ENCODE measurements at places on chromosomes 11 and 22.

DNA sequence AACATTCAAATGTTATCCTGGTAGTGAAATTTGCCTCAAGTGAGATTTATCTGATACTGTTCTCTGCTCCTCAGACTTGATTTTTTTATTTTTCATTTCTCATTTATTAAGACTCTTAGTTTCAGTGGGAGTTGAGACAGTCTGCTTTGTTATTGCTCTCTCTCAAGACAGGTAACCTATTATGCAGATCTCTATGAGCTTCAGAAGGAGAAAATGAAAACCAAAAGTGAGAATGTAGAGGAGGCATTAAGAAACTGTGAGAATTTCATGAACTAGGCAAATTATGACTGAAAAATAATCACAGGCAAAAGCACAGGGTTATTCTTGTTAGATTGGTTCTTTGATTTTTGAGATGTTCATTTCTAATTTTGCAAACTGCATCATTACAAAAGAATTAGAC, 290.0 kb upstream of the CHORDC1 start:
- no peak for DNase-seq

GRCh38 chr11:8301622-8302021, 37.9 kb upstream of the LMO1 start:
- no peak for DNase-seq

DNA sequence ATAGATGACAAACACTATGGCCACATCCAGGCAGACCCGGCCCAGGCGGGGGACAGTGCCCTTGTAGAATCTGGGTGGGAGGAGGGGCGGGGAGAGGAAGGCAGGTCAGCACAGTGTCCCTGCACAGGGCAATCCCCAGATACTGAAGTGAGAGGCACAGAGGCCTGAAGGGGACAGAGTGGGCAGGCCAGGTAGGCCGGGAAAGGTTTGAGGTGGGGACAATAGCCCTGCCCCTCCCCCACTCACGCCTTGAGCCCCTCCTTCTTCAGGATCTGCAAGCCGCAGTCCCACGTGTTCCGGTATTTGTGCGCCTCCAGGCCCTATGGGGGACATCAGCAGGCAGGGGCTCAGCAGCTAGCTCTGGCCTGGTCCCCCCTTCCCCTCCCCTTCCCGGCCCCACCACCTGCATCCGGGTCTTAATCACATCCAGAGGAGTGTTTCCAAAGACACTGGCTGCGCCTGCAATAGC, 2.3 kb downstream of the SLC25A1 start:
- DNase-seq: no peak

GRCh38 chr11:1640076-1640946, 10.7 kb downstream of the KRTAP5-5 start:
- peak; percentile 74 for DNase-seq

- no peak for DNase-seq
These were observed 141.6 kb downstream of the CRYBB2 start for GRCh38 chr22:25360891-25361645.

- peak; percentile 70 for DNase-seq
These were observed 453 bp downstream of the GAS2 start for GRCh38 chr11:22666688-22667439.

GRCh38 chr11:70495351-70496310, 97.3 kb downstream of the CTTN start:
- DNase-seq: no peak

- DNase-seq: peak; percentile 65
These were observed 38.0 kb downstream of the MRGPRD start for GRCh38 chr11:68942751-68943271.

DNA sequence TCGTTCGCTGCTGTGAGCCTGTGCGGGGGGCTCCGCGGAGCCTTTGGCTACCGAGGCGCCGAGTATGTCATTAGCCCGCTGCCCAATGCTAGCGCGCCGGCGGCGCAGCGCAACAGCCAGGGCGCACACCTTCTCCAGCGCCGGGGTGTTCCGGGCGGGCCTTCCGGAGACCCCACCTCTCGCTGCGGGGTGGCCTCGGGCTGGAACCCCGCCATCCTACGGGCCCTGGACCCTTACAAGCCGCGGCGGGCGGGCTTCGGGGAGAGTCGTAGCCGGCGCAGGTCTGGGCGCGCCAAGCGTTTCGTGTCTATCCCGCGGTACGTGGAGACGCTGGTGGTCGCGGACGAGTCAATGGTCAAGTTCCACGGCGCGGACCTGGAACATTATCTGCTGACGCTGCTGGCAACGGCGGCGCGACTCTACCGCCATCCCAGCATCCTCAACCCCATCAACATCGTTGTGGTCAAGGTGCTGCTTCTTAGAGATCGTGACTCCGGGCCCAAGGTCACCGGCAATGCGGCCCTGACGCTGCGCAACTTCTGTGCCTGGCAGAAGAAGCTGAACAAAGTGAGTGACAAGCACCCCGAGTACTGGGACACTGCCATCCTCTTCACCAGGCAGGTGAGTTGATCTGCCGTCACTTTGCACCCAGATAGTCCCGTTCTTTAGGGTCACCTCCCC, 1.0 kb downstream of the ADAMTS15 start:
- no peak for DNase-seq

- DNase-seq: no peak
These were observed 105.4 kb downstream of the PDE2A start for GRCh38 chr11:72568861-72569260.

GRCh38 chr11:19395050-19395449, 154.3 kb upstream of the E2F8 start:
- DNase-seq: no peak

- DNase-seq: no peak
These were observed 14.2 kb upstream of the APOBEC3A start for GRCh38 chr22:38943201-38943600.

- no peak for DNase-seq
These were observed 133.4 kb upstream of the DDI1 start for GRCh38 chr11:103902994-103903393.

- DNase-seq: no peak
These were observed 27.6 kb upstream of the CCDC34 start for GRCh38 chr11:27390318-27391295.

DNA sequence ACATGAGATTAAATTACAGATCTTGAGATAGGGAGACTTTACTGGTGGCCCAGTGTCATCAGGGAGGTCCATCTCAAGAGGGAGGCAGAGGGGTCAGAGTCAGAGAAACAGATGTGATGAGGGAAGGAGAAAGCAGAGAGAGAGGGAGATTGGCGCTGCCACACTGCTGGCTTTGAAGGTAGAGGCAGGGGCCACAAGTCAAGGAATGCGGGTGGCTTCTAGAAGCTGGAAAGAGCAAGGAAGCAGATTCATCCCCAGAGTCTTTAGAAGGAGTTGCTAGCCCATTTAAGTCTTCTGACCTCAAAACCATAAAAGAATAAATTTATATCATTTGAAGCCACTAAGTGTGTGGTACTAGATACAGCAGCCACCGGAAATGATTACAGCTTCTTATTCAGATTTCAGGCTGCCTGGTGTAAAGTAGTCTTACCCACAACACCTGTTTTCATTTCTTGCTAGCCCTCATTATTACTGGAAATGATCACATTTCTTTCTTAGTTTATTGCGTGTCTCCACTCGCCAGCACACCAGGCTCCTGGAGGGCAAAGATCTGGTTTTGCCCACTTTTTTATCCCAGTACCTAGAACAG, 12.6 kb upstream of the SERPINH1 start:
- DNase-seq: no peak

DNA sequence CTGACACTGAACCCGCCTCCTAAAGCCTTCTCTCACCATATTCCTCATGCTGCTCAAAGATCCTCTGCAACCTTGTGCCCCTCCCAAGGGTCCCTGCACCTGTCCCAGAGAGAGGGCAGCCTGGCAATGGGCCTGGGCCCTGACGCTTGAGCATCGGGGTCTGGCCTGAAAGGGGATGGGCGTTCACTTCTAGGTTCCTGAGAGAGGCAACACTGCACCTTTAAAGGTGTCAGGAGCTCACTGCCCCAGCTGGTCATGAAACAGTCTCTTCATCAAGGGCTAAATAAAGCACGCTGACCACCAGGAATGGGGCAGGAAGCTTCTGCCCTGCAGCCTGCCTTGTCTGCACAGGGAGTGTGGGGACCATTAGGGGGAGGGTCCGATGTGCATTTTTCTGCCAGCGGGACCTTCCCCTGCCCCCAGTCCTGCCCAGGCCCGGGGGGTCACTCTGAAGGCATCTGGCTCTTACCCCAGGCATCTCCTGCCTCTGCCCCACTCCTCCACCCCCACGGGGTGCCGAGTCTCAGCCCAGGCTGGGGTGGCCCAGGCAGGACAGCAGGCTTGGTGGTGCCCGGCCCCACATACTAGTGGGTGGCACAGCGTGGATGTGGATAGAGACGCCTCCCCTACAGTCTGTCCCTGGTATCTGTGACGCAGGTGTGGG, 3.5 kb downstream of the C11orf21 start:
- DNase-seq: no peak

- DNase-seq: no peak
These were observed 138.4 kb upstream of the BDNF start for GRCh38 chr11:27838674-27839073.

- DNase-seq: no peak
These were observed 514.7 kb downstream of the CNTN5 start for GRCh38 chr11:99535406-99535805.

- DNase-seq: no peak
These were observed 33.3 kb upstream of the MYEOV start for GRCh38 chr11:69260622-69261021.

DNA sequence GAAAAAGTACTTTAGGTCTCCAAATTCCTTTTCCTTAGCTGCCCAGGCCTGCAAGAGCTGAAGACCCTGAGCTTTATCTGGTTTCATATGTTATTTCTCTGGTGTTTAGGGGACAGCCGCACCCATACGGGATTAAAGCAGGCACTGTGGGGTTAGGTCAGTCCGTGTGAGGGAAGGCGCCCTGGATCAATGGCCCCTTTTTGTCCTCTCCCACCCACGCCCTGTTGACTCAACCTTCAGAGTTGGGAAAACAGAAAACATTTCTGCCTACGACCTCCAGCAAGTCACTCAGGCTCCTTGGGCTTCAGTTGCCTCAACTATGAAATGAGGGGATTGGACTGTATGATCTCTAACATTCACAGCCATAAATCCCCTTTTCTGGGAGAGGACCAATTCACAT, 55.2 kb upstream of the BARX2 start:
- no peak for DNase-seq

DNA sequence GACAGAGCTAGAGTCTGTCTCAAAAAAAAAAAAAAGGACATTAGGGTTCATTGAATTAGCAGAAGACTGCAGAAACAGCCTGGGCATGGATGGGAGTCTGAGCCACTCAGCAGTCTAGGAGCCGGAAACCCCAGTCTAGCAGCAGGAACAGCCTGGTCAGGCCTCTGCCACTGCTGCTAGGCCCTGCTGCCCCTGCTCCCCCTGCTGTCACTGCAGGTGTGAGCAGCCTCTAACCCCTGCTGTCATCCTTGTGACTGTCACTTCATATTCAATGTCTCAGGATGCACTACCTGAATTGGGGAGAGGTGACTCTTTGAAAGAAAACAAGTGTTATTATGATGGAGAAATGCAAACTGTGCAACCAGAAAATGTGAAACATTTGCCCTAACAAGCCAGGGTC, 7.0 kb upstream of the DDX17 start:
- peak; percentile 58 for DNase-seq

DNA sequence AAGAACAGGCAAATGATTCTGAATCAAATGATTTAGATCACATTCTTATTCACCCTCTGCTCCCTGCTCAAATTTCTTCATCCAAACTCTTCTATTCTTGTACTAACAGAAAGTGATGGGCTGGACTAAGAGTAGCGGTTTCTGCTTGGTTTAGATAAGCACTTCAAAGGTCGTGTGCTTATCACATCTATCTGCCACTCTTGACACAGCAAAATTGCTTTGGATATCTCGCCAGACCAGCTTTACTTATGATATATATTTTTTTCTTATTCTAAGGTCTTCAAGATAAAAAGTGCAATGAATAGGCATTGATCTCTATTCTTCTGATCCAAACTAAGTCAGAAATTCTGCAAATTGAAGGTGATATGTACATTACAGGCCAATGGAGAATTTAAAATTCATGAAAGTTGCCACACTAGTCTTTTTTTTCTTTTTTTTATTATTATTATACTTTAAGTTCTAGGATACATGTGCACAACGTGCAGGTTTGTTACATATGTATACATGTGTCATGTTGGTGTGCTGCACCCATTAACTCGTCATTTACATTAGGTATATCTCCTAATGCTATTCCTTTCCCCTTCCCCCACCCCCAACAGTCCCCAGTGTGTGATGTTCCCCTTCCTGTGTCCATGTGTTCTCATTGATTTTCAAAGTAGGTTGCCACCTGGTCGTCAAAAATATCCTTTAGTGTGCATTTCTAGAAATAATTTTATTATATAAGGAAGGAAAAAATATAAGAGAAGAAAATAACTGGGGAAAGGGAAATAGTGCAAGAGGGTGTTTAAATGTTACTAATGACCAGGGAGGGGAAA, 1941.0 kb upstream of the RAG2 start:
- no peak for DNase-seq

DNA sequence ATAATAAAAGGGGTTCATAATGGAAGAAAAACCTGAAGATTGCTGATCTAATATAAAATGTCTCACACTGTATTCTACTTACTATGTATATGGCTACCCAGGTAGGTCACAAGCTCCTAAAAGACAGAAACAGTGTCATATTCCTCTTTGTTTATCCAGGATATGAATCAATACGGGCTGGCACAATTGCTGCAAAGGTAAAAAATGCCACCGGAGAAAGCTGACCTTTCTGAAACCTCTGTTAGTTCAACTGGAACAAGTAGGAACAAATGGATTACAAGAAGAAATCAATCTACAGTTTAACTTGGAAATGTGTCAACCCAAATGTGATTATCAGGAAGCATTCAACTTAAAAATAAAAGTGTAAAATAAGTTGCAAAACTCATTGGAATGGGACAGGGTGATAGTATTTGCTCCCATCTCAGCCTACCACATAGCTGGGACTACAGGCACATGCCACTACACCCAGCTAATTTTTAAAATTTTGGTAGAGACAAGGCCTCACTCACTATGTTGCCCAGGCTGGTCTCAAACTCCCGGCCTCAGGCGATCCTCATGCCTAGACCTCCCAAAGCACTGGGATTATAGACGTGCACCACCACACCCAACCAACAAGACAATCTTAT, 27.6 kb downstream of the SLC35F2 start:
- DNase-seq: no peak

DNA sequence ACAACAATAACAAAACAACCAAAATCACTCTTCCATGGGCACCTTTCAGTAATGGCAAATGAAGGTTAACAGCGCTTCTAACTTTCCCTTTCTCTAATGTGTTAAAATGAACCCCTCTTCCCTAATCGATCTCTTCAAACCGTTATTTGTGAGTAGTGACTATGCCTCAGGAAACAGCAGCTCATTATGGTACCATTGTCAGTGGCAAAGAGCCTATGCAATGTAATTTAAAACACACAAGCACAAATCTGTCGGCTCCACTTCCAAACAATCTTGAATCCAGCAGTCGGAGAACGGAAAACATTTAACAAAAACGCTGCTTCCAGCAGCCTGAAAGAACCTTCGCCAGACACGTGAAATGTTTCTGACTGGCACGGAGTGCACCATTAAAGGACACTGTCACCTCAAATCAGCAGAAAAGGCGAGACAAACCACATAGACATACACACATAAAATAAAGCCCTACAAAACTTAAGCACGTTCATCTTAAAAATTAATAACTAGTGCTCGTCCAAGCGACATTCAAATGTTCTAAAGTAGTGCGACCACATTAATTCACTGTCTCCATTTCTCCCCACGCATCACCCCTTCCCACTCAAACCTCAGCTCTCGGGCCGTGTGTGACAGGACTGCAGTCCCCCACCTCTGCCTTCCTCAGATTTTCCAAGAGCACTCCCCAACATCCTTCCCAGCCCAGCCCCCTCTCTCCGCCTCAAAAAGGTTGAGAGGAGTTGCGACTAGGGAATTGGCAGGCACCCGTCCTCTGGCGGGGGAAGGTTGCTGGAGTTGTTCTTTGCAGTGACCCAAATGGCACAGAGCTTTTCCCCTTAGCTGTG, 748 bp downstream of the RAB30 start:
- DNase-seq: no peak
